IMR-90 (cell line): ENCODE measurements at places on chromosomes 2 and 18. TPM values are rescaled to one million over a fixed set of nuclear protein-coding genes. Genes with fewer than 3 reads are reported as not detected.

SMYD1 gene
- not detected in 2 replicates for total RNA-seq

GAL3ST2 gene
- total RNA-seq = not detected in 2 replicates

TDRD15 gene
- not detected in 2 replicates for total RNA-seq

HRH4 gene
- not detected in 2 replicates for total RNA-seq

NBAS gene
- total RNA-seq = 88.9 and 105 TPM in 2 replicates

BMP10 gene
- not detected in 2 replicates for total RNA-seq

TTLL4 gene
- total RNA-seq = 8.3 and 9.0 TPM in 2 replicates

WDR7 gene
- 18.6 and 23.3 TPM in 2 replicates for total RNA-seq

DNA sequence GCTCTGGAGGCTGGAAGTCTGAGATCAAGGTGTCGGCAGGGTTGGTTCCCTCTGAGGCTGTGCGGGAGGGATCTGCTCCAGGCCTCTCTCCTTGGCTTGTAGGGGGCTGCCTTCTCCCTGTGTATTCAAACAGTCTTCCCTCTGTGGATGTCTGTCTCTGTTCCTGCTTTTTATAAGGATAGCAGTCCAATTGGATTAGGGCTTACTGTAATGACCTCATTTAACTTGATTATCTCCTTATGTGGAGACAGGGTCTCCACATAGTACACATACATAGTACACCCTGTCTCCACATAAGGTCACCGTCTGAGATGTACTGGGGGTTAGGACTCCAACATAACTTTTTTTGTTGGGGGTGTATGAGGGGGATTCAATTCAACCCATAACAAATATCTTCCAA is 30.5 kb downstream of the TCF7L1 start:
- DNase-seq = no peak
- peaks cover 25% of the 10 kb centered on the region for H3K4me1 ChIP-seq
- H3K4me3 ChIP-seq = no peak overlapping the region
- peaks cover 3% of the 10 kb centered on the region; the same call in 1 of the 2 replicates for H3K36me3 ChIP-seq
- H3K27me3 ChIP-seq = no peaks in the 10 kb centered on the region
- H3K27ac ChIP-seq = no peak overlapping the region

DNA sequence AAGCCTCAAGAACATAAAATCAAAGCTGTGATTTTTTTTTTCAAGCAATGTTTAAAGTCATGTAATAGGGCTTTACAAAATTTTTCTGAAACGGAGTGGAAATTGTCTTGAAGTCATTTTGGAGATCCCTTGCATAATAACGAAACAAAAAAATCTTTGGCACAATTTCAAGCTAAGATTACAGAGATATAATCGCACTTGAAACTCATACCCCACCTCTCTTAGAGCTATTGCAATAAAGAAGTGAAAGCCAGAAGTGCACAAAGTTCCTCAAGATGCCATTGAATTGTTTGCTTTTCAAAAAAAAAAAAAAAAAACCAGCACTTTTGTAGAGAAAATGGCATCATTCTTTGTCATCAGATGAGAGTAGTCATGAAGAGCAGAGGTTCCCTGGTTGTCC is 152.3 kb downstream of the PAX3 start:
- no peak overlapping the region for H3K4me3 ChIP-seq
- no peaks in the 10 kb centered on the region for H3K4me1 ChIP-seq
- no peaks in the 10 kb centered on the region for H3K36me3 ChIP-seq
- H3K27ac ChIP-seq = no peak overlapping the region
- no peak for DNase-seq
- H3K27me3 ChIP-seq = no peaks in the 10 kb centered on the region

DNA sequence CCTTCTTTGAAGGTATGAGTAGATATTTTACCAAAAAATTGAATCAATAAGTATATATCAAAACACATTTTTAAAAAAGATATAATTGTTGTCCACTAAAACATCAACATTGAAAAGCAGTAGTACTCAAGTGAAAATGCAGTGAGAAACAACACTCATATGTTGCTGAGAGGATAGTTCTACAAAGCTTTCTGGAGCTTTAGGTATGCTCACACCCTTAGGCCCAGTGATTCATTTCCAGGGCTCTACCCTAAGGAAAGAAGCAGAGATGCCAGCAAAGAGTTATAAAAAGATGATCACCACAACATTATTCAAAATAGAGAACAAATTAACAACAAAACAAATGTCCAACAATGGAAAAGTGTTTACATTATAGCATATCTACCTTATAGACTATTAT is 197.3 kb upstream of the CCDC150 start:
- no peak overlapping the region for H3K4me3 ChIP-seq
- H3K4me1 ChIP-seq = no peaks in the 10 kb centered on the region
- peak; percentile 7 for DNase-seq
- H3K27me3 ChIP-seq = no peaks in the 10 kb centered on the region
- H3K27ac ChIP-seq = no peak overlapping the region
- H3K36me3 ChIP-seq = no peaks in the 10 kb centered on the region

DNA sequence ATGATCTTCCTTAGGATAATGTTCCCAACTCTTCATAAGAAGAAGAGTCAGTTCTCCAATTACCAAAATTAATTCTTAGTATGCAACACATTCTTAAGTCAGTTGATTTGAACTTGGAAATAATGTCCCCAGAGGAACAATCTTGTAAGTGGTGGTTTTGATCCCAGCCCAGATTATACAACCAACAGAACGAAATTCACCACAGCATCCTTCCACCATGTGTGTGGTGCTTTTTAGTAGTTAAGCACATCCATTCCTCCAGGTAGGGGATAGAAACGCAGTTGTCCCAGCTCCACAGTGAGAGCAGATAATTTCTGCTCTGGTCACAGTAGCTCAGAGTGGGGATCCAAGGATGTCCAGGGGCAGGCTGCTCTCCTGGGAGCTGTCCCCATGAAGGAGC is 161.7 kb upstream of the SLC39A10 start:
- H3K4me1 ChIP-seq = 0 out of 2 replicates have a peak, but pooled peaks cover 2% of the 10 kb centered on the region
- H3K27me3 ChIP-seq = no peaks in the 10 kb centered on the region
- no peaks in the 10 kb centered on the region for H3K36me3 ChIP-seq
- no peak overlapping the region for H3K27ac ChIP-seq
- H3K4me3 ChIP-seq = no peak overlapping the region

- no peaks in the 10 kb centered on the region for H3K4me1 ChIP-seq
- H3K27ac ChIP-seq = no peak overlapping the region
- DNase-seq = no peak
- no peak overlapping the region for H3K4me3 ChIP-seq
Observed at GRCh38 chr2:210919128-210919527, 362.7 kb downstream of the CPS1 start.

DNA sequence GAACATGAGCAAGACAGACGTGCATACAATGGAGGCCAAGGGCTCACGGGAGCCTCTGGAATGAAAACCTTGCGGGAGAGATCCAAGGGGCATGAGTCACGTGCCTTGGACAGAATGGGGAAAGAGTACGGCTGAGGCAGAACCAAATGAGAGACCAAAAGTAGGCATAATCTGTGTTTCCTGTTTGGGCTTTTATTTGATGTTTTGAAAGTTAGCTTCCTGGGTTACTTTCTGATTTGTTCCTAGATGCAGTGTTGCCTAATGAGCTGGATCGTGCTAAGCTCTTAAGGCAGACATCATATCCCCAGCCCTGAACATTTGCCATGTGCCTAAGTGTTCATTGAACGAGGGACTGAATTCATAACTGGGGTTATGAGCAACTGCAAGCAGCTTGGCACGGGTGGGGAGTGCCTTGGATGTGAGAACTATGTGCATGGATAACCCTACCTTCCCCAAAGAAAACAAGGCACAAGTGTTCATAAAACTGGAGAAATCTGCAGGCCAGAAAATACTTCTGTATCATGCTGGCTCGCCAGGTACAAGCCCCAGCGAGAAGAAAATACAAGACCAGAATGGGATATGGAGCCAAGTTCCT is 60.3 kb upstream of the RPL31 start:
- H3K27ac ChIP-seq = no peak overlapping the region
- H3K4me1 ChIP-seq = peaks cover 6% of the 10 kb centered on the region
- H3K4me3 ChIP-seq = no peak overlapping the region
- peak; percentile 54 for DNase-seq

DNA sequence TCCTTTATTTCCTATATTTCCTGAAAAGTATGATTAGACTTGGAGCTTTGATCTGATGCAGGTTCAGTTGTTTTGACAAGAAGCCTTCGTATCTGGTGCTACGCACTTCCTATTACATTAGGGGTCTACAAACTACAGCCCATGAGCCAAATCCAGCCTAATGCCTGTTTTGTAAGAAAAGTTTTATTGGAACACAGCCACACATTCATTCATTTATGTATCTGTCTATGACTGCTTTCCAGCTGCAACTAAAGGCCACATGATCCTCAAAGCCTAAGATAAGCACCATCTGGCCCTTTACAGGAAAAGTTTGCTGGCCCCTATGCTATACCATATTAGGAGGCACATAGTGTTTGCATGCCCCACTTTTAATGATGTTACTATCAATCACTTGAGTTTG is 26.0 kb downstream of the EIF2AK3 start:
- no peaks in the 10 kb centered on the region for H3K36me3 ChIP-seq
- no peak overlapping the region for H3K4me3 ChIP-seq
- no peak overlapping the region for H3K27ac ChIP-seq
- H3K27me3 ChIP-seq = no peaks in the 10 kb centered on the region

- no peak for DNase-seq
- no peak overlapping the region for H3K27ac ChIP-seq
- H3K36me3 ChIP-seq = peaks cover 10% of the 10 kb centered on the region
- no peak overlapping the region for H3K4me3 ChIP-seq
- no peaks in the 10 kb centered on the region for H3K27me3 ChIP-seq
- H3K4me1 ChIP-seq = peaks cover 18% of the 10 kb centered on the region
Observed at GRCh38 chr2:39735648-39736047, 43.4 kb downstream of the THUMPD2 start.

DNA sequence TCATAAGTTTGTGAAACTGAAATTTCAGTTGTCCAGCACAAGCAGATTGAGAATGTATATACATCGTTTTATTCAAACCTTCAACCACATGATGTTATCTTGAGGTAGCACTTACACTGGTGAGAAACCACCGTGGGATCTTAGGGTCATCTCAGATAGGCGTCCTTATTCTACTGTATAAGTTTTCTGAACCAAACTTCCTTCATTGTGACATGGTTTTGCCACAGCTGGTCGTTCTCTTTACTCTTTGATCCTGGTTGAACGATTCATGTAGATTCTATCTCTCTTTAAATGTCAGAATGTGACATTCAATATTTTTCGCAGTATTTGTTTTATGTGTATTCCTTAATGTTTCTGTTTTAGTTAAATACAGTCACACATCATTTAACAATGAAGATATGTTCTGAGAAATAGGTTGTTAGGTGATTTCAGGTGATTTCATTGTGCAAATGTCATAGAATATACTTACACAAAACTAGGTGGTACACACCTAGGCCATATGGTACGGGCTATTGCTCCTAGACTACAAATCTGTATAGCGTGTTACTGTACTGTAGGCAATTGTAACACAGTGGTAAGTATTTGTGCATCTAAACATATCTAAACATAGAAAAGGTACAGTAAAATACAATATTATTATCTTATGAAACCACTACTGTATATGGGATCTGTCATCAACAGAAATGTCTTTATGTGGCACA is 17.9 kb upstream of the ARHGAP25 start:
- H3K36me3 ChIP-seq = no peaks in the 10 kb centered on the region
- no peak for DNase-seq
- no peak overlapping the region for H3K4me3 ChIP-seq
- no peaks in the 10 kb centered on the region for H3K4me1 ChIP-seq

DNA sequence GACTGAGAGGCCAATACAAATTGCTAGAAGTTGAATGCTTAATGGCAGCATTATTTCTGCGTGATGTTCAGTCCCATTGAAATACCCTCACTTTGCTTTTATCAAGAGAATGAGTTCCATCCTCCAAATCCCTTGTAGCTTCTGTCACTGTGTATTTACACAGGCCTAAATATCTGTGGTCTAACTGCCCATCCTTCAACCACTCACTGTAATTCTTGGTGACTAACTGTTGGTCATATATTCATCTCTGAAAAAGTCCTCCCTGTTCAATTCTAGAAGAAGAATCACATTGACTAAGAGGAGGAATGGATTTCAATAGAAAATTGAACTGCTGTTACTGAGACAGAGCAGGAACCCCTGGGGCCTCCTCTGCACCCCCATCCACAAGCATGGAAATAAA is 74.2 kb upstream of the L3MBTL4 start:
- H3K36me3 ChIP-seq = no peaks in the 10 kb centered on the region
- peaks cover 2% of the 10 kb centered on the region; the same call in 1 of the 2 replicates for H3K27me3 ChIP-seq
- H3K4me1 ChIP-seq = no peaks in the 10 kb centered on the region
- peak; percentile 21 for DNase-seq

- H3K4me3 ChIP-seq = peak overlapping the region; percentile 82
- no peaks in the 10 kb centered on the region for H3K36me3 ChIP-seq
- peak; percentile 17 for DNase-seq
- H3K27me3 ChIP-seq = peaks cover 27% of the 10 kb centered on the region
Observed at GRCh38 chr2:54723996-54724559, 616 bp downstream of the EML6 start.

DNA sequence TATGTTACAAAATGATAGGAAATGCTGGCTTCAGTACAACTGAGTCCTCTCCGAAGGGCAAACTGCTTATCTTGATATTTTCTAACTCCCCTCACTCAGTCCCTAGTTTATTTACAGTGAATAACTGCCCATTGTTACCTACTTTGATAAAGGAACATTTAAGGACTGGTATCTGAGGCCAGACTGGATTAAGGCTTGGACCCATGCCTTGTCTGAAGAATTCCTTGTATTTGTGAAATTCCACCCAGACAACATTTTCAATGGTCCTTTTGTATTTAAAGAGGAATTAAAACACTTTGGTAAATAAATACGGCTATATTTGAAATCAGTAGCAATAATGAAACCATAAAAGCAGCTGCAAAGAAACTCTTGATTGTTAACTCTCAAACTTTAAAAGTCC is 58.3 kb downstream of the PELI1 start:
- H3K36me3 ChIP-seq = no peaks in the 10 kb centered on the region
- no peak overlapping the region for H3K4me3 ChIP-seq
- peaks cover 2% of the 10 kb centered on the region for H3K27me3 ChIP-seq
- H3K4me1 ChIP-seq = no peaks in the 10 kb centered on the region
- no peak for DNase-seq

GRCh38 chr2:70143314-70144150 is 47.3 kb downstream of the C2orf42 start:
- H3K4me3 ChIP-seq = no peak overlapping the region; the same call in 1 of the 2 replicates
- peak; percentile 52 for DNase-seq
- H3K27ac ChIP-seq = peak overlapping the region; percentile 74

- no peaks in the 10 kb centered on the region for H3K36me3 ChIP-seq
- no peak for DNase-seq
- H3K4me1 ChIP-seq = no peaks in the 10 kb centered on the region
- peaks cover 6% of the 10 kb centered on the region for H3K27me3 ChIP-seq
- no peak overlapping the region for H3K27ac ChIP-seq
- H3K4me3 ChIP-seq = no peak overlapping the region
Observed at GRCh38 chr18:35182151-35182550, 58.7 kb upstream of the ZNF397 start.

GRCh38 chr2:68835621-68836020 is 35.6 kb downstream of the BMP10 start:
- H3K27me3 ChIP-seq = no peaks in the 10 kb centered on the region
- no peaks in the 10 kb centered on the region for H3K36me3 ChIP-seq
- peaks cover 15% of the 10 kb centered on the region for H3K4me1 ChIP-seq

GRCh38 chr18:70397259-70397925 is 108.5 kb downstream of the SOCS6 start:
- DNase-seq = peak; percentile 44
- 0 out of 2 replicates have a peak, but pooled peaks cover 3% of the 10 kb centered on the region for H3K4me1 ChIP-seq
- no peaks in the 10 kb centered on the region for H3K27me3 ChIP-seq
- H3K36me3 ChIP-seq = no peaks in the 10 kb centered on the region
- no peak overlapping the region for H3K27ac ChIP-seq

- H3K36me3 ChIP-seq = no peaks in the 10 kb centered on the region
- H3K4me3 ChIP-seq = no peak overlapping the region
- H3K27ac ChIP-seq = no peak overlapping the region
Observed at GRCh38 chr2:196431957-196432356, 207.6 kb upstream of the CCDC150 start.
